ENCODE measurements at places on chromosomes 2 and 18. TPM values are rescaled to one million over a fixed set of nuclear protein-coding genes. Genes with fewer than 3 reads are reported as not detected.

DNA sequence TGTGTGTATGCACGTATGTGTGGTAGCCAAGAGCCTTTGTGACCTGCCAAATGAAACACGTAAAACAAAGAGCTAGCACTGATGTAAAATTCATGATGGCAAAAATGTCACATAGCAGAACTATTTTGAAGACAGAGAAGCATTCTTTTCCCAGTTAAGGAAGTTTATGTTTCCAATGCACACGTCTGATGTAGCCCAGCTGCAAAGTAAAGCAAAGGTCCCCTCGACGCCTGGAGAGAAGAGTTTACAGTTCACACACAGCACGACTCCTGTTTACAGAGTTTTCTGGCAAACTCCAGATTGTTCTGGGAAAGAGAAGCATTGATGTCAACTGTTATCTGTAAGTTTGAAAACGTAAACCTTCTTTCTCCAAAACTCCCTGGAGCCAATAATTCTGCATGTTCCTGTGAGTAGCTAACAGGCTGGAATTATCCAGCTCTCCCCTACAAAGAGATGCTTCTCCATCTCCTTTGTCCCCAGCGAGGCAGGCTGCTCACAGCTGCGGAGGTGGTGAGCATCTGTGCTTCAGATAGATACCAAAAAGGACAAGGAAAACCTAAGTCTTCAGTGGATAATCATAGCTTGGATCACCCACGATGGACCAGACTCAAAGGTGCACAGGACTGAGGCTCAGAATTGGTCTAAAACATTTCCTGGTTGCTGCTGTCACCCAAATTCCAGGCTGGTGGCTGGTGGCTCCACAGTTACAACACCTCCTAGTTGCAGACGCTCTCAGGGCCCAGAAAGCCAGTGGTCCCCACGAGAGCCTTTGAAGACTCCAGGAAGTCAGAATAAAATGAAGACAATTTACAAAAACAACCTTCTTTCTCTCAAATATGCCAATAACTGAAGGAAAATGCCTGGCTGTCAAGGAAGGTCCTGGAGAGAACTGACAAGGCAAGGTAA, 87.4 kb downstream of the COL6A3 start:
- DNase-seq, result no peak

DNA sequence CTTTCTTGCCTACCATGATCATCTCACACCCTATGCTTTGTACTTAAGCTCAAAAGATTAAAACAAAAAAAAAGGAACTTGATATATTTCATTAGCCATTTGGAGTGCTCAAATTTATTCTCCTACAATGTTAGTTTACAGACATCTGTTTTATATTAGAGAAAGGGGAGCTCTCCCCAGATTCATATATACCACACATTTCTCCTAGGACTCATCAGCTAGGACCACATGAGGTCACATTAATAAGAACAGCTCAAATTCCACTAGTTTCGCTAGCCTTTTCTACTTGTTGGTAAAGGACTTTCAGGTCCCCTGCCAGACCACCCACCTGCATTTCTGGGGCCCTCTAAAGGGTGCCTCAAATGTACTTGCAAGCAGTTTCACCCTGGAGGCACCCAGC, 151.2 kb upstream of the MMADHC start:
- DNase-seq, result no peak

- no peak for DNase-seq
These were observed 286.3 kb downstream of the PIEZO2 start for GRCh38 chr18:10863026-10863425.

GRCh38 chr18:41875094-41875780, 79.8 kb upstream of the PIK3C3 start:
- DNase-seq, result peak; percentile 54

The FBXO15 gene
- total RNA-seq, result 2.8 TPM

The GAD1 gene
- 10.6 TPM for total RNA-seq

The CHCHD5 gene
- 27.9 TPM for total RNA-seq

All from PC-3 (cell line).